ENCODE measurements at places on chromosomes 2 and 18. TPM values are rescaled to one million over a fixed set of nuclear protein-coding genes. Genes with fewer than 3 reads are reported as not detected.

The SP140 gene
- 113 TPM for total RNA-seq

The KLHL30 gene
- total RNA-seq = 0.05 TPM

The ALPP gene
- not detected for total RNA-seq

The AQP12B gene
- total RNA-seq = not detected

The C2orf72 gene
- 0.18 TPM for total RNA-seq

The C18orf63 gene
- not detected for total RNA-seq

The SLC4A3 gene
- total RNA-seq = 0.05 TPM
